ENCODE measurements at places on chromosomes 11 and 22.

DNA sequence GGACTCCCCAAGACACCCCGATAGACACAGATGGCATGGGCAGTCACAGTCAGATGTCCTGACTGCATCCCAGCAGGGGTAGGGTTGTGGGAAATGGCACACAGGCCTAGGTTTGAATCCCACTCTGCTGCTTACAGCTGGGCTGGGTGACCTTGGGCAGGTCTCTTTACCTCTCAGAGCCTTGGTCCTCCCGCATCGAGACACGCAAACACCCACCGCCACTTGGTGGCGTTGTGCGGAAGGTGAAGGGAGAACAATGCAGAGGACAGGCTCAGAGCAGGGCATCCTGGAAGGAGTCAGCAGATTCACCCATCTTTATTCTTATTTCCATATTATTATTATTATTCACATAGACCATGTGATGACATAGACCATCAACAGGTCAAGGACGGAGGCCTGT is 140.5 kb downstream of the MIAT start:
- DNase-seq: no peak

- peak; percentile 56 for DNase-seq
These were observed 670 bp downstream of the NEFH start for GRCh38 chr22:29480512-29481264.

DNA sequence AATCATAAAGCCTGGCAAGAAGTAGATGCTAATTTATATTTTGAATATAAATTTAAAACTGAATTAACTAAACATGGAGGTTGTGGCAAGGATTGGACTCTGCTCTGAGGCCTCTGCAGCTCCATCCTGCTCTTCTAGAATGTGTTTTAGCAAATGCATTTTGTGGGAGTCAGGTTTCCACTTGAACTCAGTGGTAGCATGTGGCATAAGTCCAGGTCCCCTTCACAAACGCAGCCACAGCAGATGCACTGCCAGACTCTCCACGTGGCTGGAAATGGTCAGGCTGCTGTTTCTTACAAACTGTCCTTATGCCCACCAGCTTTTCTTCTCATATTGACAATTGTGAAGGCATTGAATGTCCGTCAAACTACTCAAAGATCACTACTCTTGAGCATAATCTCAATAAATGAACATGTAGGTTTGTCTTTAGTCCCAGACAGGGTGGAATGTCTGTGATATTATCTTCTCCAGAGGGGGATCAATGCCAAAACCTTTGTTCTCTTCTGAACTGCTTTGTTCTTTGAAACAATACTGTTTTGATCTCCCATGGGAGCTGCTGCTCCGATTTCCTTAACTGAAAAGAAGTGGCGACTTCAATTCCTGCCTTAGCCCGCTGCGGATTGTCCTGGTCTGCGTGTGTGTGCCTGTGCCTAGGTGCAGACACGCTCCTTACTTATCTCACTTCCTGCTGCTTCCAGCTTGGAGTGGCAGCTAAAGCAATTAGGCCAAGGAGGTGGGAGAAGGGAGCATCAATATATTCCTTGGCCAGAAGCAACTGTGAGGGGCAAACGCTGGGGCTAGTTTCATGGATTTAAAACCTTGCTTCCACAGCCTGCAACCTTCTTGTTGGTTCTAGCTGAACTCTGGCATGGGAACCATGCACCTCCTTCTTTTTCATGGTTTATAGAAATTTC is 24.2 kb downstream of the EIF4G2 start:
- DNase-seq: no peak

GRCh38 chr11:88508759-88509581 is 171.4 kb upstream of the CTSC start:
- no peak for DNase-seq

DNA sequence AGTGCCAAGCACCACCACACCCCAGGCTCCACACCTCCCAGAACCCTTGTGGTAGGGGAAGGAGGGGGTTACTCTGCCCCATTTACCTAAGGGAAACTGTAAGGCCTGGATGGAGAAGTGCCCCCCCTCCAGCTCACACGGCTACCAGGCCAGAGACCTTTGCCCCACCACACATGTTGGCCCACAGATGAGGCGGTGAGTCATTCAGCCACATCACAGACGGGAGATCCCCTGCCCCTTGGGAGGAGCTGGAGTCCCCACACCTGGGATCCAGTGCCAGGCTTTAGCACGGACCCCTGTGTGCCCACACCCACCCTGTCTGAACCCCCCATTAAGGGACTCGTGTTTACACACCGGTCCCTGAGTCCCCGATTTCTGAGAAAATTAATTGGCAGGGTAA is 24.9 kb downstream of the CDKN1C start:
- no peak for DNase-seq

DNA sequence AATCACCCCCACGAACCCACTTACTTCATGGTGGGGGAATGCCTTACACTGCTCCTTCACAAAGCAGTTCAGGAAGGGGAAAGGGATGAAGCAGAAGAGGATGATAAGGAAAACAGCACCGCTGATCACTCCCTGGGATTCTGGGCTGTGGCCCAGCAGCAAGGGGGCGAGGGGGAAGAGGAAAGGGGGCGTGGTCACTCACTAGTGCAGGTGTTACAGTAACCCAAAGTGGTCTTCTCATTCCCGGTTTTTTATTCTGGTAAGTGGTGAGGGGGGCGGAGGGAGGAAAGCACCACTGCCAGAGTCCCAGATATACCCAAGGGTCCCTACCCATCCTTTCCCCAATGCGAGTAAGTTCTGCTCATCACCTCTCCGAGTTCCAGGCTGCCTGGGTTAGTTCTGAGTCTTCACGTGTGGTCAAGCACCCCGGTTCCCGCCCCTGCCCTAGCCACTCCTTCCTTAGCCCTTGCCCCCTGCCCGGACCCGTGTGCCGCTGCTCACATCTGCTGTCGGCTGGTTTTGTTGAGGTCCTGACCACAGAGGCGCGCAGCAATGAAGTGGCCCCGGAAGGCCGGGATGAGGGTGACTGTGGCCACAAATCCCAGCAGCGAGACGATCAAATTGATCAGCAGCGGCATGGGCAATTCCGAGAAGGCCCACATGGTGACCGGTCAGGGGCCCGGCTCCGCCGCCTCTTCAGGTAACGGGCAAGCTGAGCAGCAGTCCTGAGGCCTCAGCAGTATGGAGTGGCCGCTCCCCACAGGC is 477 bp downstream of the DPAGT1 start:
- no peak for DNase-seq

GRCh38 chr22:39496131-39496838 is 5.8 kb upstream of the MIEF1 start:
- DNase-seq: peak; percentile 59

DNA sequence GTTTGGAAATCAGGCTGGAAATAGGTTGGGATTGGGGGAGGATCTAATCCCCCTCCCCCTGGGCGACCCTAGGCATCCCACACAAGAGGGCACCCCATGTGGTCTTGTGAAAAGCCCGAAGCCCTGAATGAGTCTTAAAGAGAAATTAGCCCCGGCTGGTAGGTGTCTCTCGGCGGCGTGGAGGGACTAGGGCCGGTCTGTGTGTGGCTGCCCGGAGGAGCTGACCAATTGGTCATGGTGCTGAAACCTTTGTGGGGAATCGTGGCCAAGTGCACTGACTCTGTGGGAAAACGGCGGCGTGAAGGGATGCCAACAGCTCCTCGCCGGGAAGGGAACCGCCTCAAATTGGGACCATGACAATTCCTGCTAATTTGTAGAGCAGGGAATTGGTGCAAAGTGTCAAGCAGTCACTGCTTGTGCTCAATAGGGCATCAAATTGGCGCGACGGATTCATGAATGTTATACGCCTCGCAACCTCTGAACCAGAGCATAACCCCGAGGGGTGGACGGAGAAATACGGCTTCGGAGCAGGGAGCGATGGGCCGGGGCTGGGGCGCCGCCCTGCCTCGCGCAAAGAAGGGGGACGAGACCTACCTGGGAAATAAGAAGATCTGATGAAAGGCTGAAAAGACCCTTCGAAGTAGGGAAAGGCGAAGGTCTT is 1.5 kb downstream of the DBX1 start:
- DNase-seq: no peak

GRCh38 chr22:47573141-47573540 is 810.7 kb downstream of the TBC1D22A start:
- no peak for DNase-seq

DNA sequence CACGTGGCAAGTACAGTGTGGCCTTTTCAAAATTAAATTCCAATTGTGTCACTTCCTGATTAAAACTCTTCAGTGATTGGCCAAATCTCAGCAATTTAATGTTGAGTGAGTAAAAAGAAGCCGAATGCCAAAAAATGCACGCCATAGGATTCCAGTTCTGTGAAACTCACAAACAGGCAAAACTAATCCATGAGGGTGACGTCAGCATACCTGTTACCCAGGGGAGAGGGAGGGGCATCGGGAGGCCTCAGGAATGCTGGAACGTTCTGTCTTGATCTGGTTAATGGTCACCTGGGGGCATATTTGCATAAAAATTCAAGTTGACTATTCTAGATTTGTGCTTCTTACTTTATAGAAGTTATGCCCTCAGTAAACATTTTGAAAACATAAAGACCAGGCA is 39.9 kb upstream of the RAB1B start:
- no peak for DNase-seq

GRCh38 chr11:75182664-75183063 is 31.8 kb downstream of the SLCO2B1 start:
- no peak for DNase-seq
